Left lobe of liver (tissue), 2 donors: ENCODE measurements at places on chromosomes 3 and 15. TPM values are rescaled to one million over a fixed set of nuclear protein-coding genes. Genes with fewer than 3 reads are reported as not detected.

The PRKCI gene
- total RNA-seq: 10.1 TPM

The GADL1 gene
- total RNA-seq: not detected

The DPPA2 gene
- not detected for total RNA-seq

The GOLGA8K gene
- total RNA-seq: 0.40 TPM

The ZMYND10 gene
- total RNA-seq: 1.7 TPM

The C3orf62 gene
- 1.9 TPM for total RNA-seq

The ATXN7 gene
- total RNA-seq: 12.7 TPM

The DCLK3 gene
- 0.05 TPM for total RNA-seq

The NEDD4 gene
- 15.3 TPM for total RNA-seq

The PAK6 gene
- not detected for total RNA-seq

The WDR49 gene
- not detected for total RNA-seq

The CCDC9B gene
- 16.6 TPM for total RNA-seq

The CFAP100 gene
- total RNA-seq: not detected

The MYL3 gene
- 1.4 TPM for total RNA-seq

The ROPN1B gene
- total RNA-seq: 0.60 TPM

The CELF6 gene
- total RNA-seq: 0.65 TPM

The HIGD2B gene
- total RNA-seq: not detected

The GRK7 gene
- total RNA-seq: not detected

The MCF2L2 gene
- 0.13 TPM for total RNA-seq
